Esophagus muscularis mucosa (tissue), 4 donors: ENCODE measurements at places on chromosomes 6 and 20. TPM values are rescaled to one million over a fixed set of nuclear protein-coding genes. Genes with fewer than 3 reads are reported as not detected.

NMBR gene
- total RNA-seq, result not detected

KCNK15 gene
- total RNA-seq, result 5.3 TPM

CST3 gene
- 1,253 TPM for total RNA-seq

CNBD2 gene
- total RNA-seq, result 5.1 TPM

ZHX3 gene
- total RNA-seq, result 161 TPM

CCN5 gene
- total RNA-seq, result 350 TPM

OPN5 gene
- not detected for total RNA-seq

GPANK1 gene
- total RNA-seq, result 15.8 TPM

TSHZ2 gene
- 11.6 TPM for total RNA-seq

GABRR2 gene
- total RNA-seq, result 0.46 TPM

EDN3 gene
- total RNA-seq, result 3.7 TPM

GRCh38 chr6:47079638-47080037, 37.5 kb upstream of the ADGRF1 start:
- H3K4me1 ChIP-seq, result peaks cover 43% of the 10 kb centered on the region
- no peak overlapping the region for H3K4me3 ChIP-seq
- no peaks in the 10 kb centered on the region for H3K27me3 ChIP-seq
- H3K36me3 ChIP-seq, result no peaks in the 10 kb centered on the region
- H3K27ac ChIP-seq, result no peak overlapping the region

DNA sequence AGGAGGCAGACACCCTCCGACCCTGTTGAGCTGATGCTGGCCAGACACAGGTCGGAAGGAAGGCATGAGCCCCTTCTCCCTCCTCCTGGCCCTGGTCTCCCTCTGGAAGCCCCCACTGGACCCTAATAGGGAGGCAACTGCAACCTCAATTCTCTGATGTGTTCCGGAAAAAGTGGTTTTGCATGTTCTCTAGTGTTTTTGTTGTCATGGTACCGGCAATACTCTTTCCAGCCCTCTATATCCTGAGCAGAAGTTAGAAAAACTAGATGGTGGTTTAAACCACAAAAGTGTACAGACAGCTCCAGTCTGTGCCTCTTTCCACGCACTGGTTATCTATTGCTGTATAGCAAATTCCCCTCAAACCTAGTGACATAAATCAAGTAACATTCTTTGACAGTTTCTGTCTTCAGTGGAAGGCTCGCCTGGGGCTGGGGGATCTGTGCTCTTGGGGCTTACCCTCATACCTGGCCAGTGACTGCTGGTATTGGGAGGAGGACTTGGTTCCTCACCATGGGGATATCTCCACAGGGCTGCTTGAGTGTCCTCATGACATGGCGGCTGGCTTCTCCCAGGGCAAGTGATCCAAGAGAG, 37.0 kb downstream of the SYTL3 start:
- peaks cover 33% of the 10 kb centered on the region for H3K4me1 ChIP-seq
- H3K36me3 ChIP-seq, result no peaks in the 10 kb centered on the region
- no peak for DNase-seq
- no peaks in the 10 kb centered on the region for H3K27me3 ChIP-seq

- no peak for DNase-seq
- H3K4me3 ChIP-seq, result no peak overlapping the region
- no peaks in the 10 kb centered on the region for H3K4me1 ChIP-seq
- H3K27ac ChIP-seq, result no peak overlapping the region
Measured at GRCh38 chr6:4920914-4921410, 82.9 kb downstream of the RPP40 start.

- peaks cover 5% of the 10 kb centered on the region for H3K4me1 ChIP-seq
- H3K27ac ChIP-seq, result no peak overlapping the region
- DNase-seq, result no peak
- no peaks in the 10 kb centered on the region for H3K36me3 ChIP-seq
- H3K4me3 ChIP-seq, result peak overlapping the region; percentile 9
Measured at GRCh38 chr20:13274275-13274861, 53.3 kb downstream of the ISM1 start.

DNA sequence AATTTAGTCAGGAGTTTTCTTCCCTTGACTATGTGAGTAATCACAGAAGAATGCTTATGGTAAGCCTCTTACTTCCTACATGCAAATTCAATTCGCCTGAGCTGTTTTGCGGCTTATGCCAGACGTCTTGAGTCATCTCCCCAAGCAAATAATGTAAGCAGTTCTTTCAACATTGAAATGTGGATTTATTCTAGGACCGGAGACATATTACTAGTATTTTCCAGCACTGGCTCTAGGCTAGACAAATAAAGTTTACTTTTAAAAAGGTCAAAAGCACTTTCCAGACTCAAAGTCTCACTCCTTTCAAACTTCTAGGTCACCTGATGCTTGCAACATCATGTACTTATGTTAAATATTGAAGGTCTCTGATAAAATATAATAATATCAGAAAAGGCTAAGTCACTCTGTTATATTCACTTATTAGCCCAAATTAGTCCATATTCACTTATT, 38.1 kb upstream of the NOX3 start:
- H3K36me3 ChIP-seq, result no peaks in the 10 kb centered on the region
- peaks cover 4% of the 10 kb centered on the region for H3K4me1 ChIP-seq
- no peaks in the 10 kb centered on the region for H3K27me3 ChIP-seq
- H3K4me3 ChIP-seq, result no peak overlapping the region
- peak overlapping the region; percentile 65 for H3K27ac ChIP-seq
- DNase-seq, result no peak

- H3K4me3 ChIP-seq, result no peak overlapping the region
- DNase-seq, result no peak
- H3K27ac ChIP-seq, result no peak overlapping the region
- H3K36me3 ChIP-seq, result no peaks in the 10 kb centered on the region
Measured at GRCh38 chr6:100202417-100203194, 208.6 kb upstream of the MCHR2 start.

DNA sequence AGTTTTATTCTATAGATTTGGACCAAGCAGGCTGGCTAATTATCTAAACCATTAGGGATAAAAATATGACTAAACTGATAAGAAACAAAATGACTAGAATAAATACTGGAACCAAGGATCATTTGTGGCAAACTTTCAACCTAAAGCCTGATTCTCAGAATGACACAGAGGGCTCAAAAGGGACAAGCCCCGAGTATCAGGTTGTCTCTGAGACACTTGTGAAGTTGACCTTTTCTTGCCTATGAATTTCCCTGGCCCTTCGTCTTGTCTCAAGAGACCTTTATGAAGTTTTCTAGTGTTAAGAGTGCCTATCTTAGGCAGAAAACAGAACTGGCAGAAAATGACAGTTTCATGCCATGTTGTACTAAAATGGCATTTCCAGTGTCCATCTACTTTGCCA, 68.3 kb downstream of the IMPG1 start:
- no peaks in the 10 kb centered on the region for H3K36me3 ChIP-seq
- no peak for DNase-seq
- H3K27me3 ChIP-seq, result no peaks in the 10 kb centered on the region
- H3K27ac ChIP-seq, result no peak overlapping the region
- no peak overlapping the region for H3K4me3 ChIP-seq
- H3K4me1 ChIP-seq, result no peaks in the 10 kb centered on the region

DNA sequence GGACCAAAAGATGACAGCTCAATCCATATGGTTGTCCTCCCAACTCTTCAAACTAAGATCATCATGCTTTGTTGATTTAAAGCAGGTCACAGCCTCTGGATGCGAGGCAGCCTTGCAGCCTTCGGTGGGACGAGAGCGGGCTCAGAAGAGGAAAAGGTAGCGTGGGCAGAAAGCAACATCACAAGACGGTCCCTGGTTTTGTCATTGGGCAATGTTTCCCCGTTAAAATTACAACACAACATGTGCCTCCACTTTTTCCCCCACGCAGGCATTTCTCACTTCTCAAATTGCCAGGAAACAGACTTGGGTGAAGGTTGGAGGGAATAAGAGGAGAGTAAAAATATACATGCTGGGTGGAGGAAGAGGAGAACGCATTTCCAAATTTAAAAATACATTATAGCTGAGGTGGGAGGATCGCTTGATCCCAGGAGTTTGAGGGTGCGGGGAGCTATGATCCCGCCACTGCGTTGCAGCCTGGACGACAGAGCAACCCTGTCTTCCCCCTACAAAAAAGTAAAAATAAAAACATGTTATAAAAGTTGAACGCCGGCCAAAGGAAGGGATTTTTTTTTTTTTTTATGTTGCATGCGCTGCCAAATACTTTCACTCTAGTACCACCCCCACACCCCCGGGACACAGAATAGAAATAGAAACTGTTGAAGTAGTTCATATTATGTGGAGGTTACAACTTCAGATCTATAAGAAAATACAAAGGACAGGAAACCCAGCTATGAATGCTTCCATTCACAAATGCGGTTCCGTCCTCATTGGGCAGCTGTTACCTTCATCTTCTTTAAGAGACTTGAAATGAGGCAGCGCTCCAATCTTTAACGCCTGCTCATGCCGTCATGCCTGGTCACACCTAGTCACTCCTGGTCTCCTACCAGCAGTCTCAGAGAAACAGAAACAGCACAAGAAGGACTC, 13.9 kb upstream of the NAA20 start:
- H3K4me1 ChIP-seq, result peaks cover 24% of the 10 kb centered on the region
- peak overlapping the region; percentile 50 for H3K27ac ChIP-seq

DNA sequence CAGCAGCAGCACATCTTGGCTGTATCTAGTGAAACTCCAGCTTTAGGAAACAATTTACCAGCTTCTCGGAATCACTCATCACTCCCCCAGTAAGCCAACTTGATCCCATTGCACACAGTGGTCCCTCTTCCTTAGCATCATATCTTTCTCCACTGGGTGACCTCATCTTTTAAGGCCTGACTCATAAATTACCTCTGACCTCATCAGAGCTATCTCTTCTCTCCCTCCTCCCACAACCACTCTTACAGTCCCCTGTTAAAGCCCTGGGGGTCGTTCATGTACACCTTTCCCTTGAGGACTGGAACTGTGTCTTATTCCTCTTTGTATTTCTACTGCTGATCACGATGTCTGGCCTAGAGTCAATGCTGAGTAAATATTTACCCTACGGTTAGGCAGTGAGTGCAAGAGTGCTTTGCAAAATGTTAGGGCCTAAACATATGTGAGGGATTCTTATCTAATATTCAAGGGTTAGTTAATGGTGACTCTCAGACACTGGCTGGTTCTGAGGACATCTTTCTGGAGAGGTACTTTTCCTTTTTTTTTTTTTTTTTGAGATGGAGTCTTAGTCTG, 187.2 kb downstream of the LRFN2 start:
- DNase-seq, result no peak
- no peaks in the 10 kb centered on the region for H3K27me3 ChIP-seq
- H3K36me3 ChIP-seq, result no peaks in the 10 kb centered on the region
- H3K27ac ChIP-seq, result no peak overlapping the region
- H3K4me1 ChIP-seq, result no peaks in the 10 kb centered on the region

GRCh38 chr6:20459682-20460081, 58.0 kb downstream of the E2F3 start:
- H3K4me1 ChIP-seq, result no peaks in the 10 kb centered on the region
- no peak overlapping the region for H3K4me3 ChIP-seq
- H3K27me3 ChIP-seq, result no peaks in the 10 kb centered on the region
- H3K27ac ChIP-seq, result no peak overlapping the region
- no peak for DNase-seq

- no peak overlapping the region for H3K4me3 ChIP-seq
- H3K27me3 ChIP-seq, result peaks cover 10% of the 10 kb centered on the region
- H3K36me3 ChIP-seq, result no peaks in the 10 kb centered on the region
Measured at GRCh38 chr6:96016334-96017069, 728 bp downstream of the FUT9 start.

- H3K4me1 ChIP-seq, result peaks cover 3% of the 10 kb centered on the region
- no peak for DNase-seq
- H3K27me3 ChIP-seq, result no peaks in the 10 kb centered on the region
- H3K4me3 ChIP-seq, result no peak overlapping the region
- no peak overlapping the region for H3K27ac ChIP-seq
Measured at GRCh38 chr6:106568530-106568929, 60.8 kb downstream of the RTN4IP1 start.

- no peaks in the 10 kb centered on the region for H3K4me1 ChIP-seq
- no peak overlapping the region for H3K4me3 ChIP-seq
- H3K27me3 ChIP-seq, result no peaks in the 10 kb centered on the region
- no peak overlapping the region for H3K27ac ChIP-seq
- H3K36me3 ChIP-seq, result no peaks in the 10 kb centered on the region
Measured at GRCh38 chr6:81995548-81996289, 243.2 kb upstream of the TENT5A start.

- peaks cover 16% of the 10 kb centered on the region for H3K27me3 ChIP-seq
- no peak overlapping the region for H3K27ac ChIP-seq
- DNase-seq, result no peak
- no peaks in the 10 kb centered on the region for H3K4me1 ChIP-seq
- H3K36me3 ChIP-seq, result no peaks in the 10 kb centered on the region
Measured at GRCh38 chr20:33306807-33307206, 23.8 kb downstream of the BPIFB1 start.

GRCh38 chr6:90870561-90870960, 283.7 kb upstream of the MAP3K7 start:
- no peaks in the 10 kb centered on the region for H3K36me3 ChIP-seq
- no peak overlapping the region for H3K4me3 ChIP-seq
- H3K27me3 ChIP-seq, result no peaks in the 10 kb centered on the region
- H3K27ac ChIP-seq, result no peak overlapping the region
- H3K4me1 ChIP-seq, result no peaks in the 10 kb centered on the region
- DNase-seq, result no peak

DNA sequence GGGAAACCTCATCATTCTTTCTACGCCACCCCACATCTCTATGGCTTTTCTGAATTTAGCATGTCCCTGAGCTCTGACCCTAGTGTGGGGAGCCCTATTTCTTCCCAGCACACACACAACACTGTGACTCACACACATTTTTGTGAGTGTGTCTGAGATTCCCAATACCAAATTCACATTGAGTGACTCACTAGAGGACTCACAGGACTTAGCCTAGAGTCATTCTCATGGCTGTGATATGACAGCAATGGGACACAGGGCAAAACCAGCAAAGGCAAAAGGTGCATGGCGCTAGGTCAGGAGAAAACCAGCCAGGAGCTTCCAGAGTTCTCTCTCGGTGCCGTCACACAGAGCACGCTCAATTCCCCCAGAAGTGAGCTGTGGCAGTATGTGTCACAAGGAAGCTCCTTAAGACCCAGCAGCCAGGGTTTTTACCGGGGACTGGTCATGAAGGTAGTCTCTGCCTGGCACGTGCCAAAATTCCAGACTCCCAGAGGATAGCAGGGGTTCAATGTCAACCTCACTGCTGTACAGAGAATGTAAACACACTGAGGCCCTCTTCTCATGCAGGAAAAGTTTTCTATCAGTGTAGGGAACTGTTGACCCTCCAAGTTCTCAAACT, 6.2 kb downstream of the CSTL1 start:
- H3K27me3 ChIP-seq, result no peaks in the 10 kb centered on the region
- no peaks in the 10 kb centered on the region for H3K36me3 ChIP-seq
- no peak for DNase-seq

GRCh38 chr6:168132531-168133167, 53.6 kb upstream of the FRMD1 start:
- H3K27me3 ChIP-seq, result no peaks in the 10 kb centered on the region
- H3K36me3 ChIP-seq, result no peaks in the 10 kb centered on the region
- peak; percentile 92 for DNase-seq
- no peak overlapping the region for H3K27ac ChIP-seq
- peak overlapping the region; percentile 36 for H3K4me3 ChIP-seq
- H3K4me1 ChIP-seq, result peaks cover 5% of the 10 kb centered on the region

- H3K36me3 ChIP-seq, result no peaks in the 10 kb centered on the region
- H3K27ac ChIP-seq, result no peak overlapping the region
- DNase-seq, result no peak
- H3K4me1 ChIP-seq, result peaks cover 2% of the 10 kb centered on the region
- no peaks in the 10 kb centered on the region for H3K27me3 ChIP-seq
- H3K4me3 ChIP-seq, result no peak overlapping the region
Measured at GRCh38 chr6:108108374-108108773, 33.8 kb upstream of the OSTM1 start.
